ENCODE measurements at places on chromosomes 5 and 9.

DNA sequence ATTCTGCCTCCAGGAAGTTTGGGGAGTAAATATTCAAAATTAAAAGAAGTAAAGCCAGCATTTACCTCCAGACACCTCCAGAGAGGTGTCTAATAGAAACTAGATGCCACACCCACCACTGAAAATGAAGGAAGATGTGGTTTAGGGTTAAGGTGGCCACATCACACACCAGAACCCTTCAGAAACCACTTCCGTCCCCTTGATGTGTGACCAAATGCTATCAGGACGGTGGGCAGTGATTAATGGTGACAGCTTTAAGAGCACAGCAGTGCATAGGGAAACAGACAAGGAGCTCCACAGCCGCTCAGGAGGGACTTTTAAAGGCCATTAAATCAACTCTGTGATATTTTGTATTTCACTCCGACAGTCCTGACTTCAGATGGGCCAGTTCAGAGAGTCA, 295.2 kb downstream of the BRINP1 start:
- DNase-seq, result no peak

- DNase-seq, result no peak
Observed at GRCh38 chr5:147452165-147452811, 57.6 kb downstream of the DPYSL3 start.

- DNase-seq, result no peak
Observed at GRCh38 chr5:11062397-11062796, 301.4 kb upstream of the DAP start.

- DNase-seq, result no peak
Observed at GRCh38 chr5:181059297-181060230, 19.5 kb downstream of the BTNL9 start.
